Right renal cortex interstitium (tissue), 3 donors: ENCODE measurements at places on chromosomes 3 and 15.

DNA sequence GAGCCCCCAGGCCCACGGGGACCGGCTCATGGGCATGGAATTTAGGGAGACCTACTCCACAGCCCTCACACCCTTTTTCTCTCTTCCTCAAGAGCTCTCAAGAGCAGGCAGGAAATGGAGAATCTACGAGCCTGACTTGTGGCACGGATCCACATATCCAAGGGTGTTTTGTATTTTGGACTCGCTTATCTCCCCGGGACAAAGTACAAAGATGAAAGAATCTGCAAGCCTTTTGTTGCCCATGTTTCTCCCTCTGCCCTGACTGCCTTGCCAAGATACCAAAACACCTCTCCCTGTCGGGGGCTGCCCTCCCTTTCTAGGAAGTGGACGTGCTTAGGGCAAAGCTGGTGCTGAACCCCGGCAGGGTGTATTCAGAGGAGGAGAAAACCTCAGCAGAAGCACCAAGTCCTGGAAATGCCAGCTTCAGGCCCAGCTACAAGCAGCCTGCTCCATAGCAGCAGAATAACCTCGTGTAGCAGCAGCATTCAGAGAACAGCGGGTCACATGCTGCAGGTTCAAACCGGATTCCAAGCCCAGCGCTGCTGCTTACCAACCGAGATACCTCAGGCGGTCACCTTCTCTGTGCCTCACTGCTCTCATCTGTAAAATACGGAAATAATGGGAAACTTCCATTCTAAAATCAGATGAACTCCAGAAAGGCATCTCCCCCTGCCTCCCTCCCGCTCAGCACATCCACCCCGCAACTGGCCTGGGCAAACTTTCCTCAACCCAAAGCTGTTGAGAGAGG lies 35.2 kb downstream of the DNASE1L3 start:
- no peak for DNase-seq

DNA sequence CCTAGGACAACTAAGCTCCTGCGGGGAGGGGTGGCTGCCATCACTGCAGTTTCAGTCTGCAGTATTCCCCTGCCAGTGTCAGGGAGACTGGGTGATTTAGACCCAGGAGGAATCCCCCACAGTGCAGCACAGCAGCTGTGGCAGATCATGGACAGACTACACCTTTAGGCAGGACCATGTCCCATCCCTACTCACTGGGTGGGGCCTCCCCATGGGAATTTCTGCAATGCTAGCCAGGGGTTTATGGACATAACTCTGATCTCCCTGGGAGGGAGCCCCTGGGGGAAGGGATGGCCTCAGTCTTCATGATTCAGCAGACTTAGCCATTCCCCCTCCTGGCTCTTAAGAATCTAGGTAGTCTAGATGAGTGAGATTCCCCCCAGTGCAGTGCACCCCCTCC lies 130.1 kb upstream of the STAC start:
- no peak for DNase-seq

GRCh38 chr15:99209326-99209725 lies 40.1 kb downstream of the TTC23 start:
- DNase-seq: no peak

GRCh38 chr3:187122261-187122660 lies 17.0 kb downstream of the RPL39L start:
- DNase-seq: no peak

- no peak for DNase-seq
Observed at GRCh38 chr3:193767353-193768069, 174.5 kb downstream of the OPA1 start.

DNA sequence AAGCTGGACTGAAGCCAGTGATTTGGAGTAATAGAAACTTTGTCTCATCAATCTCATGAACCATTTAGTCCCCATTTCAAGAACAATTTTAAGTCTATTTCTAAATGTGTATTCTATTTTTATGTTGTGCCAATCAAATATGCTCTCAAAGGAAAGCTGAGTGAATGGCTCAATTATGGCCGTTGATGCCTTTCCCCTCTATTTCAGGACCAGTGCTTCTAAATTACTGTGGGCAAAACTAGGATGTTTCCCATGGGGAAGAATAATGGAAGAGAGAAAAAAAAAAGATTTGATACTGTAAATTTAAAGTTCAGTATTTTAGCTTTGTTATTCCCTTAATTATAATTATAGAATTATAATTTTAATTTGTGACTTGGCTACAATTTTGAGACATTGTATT lies 110.1 kb downstream of the CADM2 start:
- DNase-seq: no peak

- DNase-seq: no peak
Observed at GRCh38 chr3:19002606-19003005, 145.7 kb upstream of the KCNH8 start.

DNA sequence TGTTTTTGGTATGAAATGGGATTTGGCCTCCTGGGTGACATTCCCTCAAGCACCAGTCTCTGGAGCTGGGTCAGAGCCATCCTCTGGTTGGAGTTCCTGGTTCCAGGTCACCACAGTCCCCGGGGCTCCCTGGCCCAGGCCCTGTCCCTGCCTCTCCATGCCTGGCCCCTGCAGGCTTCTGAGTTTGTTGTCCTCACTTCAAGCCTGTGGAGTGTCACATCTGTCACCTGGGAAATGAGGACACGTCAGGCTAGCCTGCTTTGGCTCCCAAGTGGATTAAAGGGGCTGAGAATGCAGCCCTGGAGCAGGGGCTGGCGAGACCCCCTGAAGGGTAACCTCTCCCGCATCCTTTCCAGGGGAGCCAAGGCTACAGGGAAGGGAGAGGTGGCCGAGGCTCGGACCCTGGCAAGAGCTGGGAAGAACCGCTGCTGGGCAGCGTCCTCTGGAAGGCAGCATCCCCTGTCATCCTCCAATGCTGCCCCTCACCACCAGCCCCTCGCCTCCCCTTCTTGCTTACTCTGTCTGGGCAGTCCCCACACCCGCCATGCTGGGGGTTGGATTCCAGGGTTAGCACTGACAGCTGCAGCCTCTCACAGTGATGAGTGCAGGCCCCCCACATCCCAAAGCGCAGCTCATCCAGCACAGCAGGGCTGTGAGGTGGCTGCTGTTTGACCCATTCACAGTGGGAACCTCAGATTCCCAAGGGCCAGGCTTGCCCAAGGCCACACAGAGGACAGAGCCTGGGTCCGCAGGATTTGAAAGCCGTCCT lies 75.5 kb upstream of the IQSEC1 start:
- DNase-seq: no peak

- no peak for DNase-seq
Observed at GRCh38 chr3:101846709-101847108, 2.6 kb upstream of the NFKBIZ start.

- no peak for DNase-seq
Observed at GRCh38 chr3:22306454-22306853, 555.4 kb upstream of the ZNF385D start.

DNA sequence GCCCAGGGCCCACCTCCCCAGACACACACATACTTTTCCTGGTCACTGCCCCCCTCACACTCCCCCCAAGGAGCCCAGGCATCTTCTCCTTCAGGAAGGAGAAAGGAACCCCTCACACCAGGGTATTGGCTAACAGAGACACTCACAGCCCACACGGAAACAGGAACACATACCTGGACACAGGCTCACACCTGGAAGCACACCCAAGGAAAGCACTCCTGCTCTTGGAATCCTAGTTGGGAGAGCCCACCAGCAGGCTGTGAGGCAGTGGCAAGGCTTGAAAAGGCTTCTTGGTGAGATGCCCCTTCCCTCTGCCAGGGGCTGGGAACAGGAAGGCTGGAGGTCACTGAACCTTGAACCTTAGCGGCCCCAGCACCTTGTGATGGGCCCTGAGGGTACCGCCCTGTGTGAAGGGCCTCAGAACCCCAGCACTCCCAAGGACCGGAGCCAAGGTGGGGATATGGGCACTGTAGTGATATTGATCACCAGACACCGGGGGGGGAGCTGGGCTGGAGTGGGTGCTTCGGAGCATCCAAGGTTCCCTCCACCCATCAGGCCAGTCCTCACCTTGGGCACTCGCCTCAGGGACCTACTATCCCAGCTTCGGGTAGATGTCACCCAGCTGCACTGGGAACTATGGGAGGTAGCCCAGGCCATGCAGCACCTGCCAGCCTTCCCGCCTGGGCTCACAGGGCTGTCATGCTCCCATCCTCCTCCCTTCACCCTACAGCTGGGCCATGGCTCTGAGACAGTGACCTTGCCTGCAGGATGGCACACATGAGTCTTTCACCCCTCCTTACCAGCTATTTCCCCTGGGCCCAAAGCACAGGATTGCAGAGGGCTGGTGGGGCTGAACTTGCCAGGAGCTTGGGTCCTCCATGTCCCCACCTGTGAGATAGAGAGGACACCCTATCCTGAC lies 16.4 kb downstream of the MYL3 start:
- DNase-seq: no peak

DNA sequence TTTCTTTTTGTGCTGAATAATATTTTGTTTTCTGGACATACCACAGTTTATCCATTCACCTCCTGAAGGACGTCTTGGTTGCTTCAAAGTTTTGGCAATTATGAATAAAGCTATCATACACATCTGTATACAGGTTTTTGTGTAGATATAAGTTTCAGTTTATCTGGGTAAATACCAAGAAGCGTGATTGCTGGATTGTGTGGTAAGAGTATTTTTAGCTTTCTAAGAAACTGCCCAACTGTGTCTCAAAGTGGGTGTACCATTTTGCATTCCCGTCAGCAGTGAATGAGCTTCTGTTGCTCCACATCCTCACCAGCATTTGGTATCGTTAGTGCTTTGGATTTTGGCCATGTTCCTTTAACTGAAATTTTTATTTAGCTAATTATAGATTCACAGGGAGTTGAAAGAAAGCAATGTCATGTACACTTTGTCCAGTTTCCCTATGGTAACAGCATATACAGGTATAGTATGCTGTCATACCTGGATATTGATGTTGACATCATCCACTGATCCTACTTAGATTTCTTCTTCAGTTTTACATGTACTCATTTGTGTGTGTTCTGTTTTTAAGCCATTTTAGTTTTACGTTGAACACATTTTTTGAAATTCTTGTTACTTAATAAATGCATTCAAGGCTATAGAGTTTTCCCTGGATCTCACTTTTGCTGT lies 11.9 kb downstream of the ARID3B start:
- no peak for DNase-seq

DNA sequence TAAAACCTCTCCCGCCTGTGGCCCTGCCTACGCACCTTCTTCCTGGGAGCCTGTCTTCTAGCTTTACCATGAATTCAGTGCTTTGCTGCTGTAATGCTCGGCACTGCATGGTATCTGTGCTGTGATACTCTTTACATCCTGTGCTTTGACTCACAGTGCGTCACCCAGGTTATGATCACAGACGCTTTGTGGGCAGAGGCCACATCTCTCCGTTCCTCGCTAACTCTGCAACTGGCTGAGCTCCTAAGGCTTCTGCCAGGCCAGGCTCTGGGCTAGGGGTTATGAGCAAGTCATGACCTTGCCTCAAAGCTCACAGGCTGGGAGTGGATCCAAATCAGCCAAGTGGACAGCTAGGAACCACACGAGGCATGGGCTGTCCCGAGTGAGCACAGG lies 23.2 kb downstream of the SPTBN5 start:
- no peak for DNase-seq

- no peak for DNase-seq
Observed at GRCh38 chr3:38227989-38228388, 37.6 kb upstream of the SLC22A13 start.

GRCh38 chr3:47404431-47404876 lies 23.6 kb downstream of the PTPN23 start:
- DNase-seq: no peak

DNA sequence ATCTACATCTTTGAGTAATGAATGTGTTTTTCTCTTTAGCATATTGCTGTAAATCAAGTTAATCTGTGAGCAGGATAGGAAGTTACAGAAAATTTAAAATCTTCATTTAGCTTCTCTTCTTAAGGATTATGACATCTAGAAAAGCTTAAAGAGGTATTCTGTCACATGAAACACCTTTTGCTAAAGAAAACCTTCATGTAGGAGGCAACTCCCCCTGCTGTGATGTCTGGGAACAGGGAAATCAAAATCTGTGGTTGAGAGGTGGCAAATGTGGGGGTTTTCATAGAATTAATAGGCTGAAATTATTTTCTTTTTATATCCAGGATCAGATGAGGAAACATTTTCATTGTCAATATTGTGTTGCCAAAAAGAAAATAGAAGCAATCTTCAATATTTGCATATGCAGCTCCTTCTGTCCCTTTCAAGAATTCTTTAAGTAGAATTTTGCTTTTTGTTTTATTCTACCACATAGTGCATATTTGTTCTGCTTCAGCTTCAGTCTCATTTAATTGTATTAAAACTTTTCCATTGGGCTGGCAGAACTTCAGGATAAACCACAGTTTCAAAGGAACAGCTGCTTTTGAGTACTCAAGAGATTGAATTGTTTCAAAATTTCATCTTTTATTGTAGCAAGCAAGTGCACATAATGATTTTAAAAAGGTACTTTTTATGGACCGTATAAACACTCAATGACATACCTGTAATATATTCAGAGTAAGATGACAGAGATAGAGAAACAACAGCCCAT lies 128.4 kb downstream of the RAP2B start:
- no peak for DNase-seq

DNA sequence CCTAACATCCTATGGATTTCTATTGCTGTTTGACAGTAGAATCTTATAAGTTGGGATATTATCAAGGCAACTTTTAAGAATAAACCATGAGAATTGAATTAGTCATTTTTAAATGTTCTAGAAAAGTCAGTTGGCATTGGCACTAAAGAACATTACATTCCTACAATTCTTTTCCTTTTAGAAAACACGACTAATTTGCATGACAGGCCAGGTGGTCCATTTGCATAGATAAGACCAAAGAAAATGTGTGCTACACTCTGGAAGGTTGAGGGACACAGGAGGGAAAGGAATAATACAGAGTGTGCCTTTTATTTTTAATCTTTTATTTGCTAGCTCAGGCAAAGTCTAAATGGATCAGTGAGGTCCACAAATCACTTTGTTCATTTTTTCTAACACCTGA lies 962.3 kb downstream of the EPHA3 start:
- no peak for DNase-seq

GRCh38 chr3:125231895-125232294 lies 19.3 kb upstream of the SLC12A8 start:
- no peak for DNase-seq

DNA sequence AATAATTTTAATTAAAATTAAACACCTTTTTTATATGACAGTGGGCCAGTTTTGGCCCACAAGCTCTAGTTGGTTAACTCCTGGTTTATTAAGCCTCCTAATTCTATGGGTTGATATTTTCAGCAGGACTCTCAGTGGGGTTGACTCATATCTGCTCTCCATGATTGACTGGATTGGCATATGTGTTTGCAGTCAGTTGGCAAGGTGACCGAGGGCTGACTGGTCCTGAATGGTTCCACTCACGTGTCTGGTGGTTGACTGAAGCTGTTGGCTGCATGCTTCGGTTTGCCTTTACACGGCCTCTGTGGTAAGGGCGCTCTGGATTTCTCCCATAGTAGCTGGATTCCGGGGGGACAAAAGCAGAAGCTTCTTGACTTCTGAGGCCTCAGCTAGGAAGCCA lies 65.3 kb upstream of the ZNF280D start:
- DNase-seq: no peak
